ENCODE measurements at places on chromosomes 13 and 19. TPM values are rescaled to one million over a fixed set of nuclear protein-coding genes. Genes with fewer than 3 reads are reported as not detected.

DNA sequence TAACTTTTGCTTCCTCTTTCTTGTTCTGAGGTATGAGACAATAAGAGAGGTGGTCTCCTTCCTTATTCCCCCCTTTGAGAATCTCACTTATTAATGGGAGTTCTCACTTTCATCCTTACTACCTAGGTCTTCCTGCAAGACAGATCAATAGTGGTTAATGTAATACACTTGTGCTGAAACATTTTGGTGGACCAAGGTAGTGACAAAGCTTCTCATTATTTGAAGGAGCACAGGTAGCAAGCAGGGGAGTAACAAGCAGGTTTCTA is 17.9 kb downstream of the ZNF700 start:
- DNase-seq, result no peak

GRCh38 chr19:55113570-55114039 is 3.8 kb downstream of the PPP1R12C start:
- peak; percentile 27 for DNase-seq

The MYO16 gene
- polyA plus RNA-seq, result 0.03 TPM

DNA sequence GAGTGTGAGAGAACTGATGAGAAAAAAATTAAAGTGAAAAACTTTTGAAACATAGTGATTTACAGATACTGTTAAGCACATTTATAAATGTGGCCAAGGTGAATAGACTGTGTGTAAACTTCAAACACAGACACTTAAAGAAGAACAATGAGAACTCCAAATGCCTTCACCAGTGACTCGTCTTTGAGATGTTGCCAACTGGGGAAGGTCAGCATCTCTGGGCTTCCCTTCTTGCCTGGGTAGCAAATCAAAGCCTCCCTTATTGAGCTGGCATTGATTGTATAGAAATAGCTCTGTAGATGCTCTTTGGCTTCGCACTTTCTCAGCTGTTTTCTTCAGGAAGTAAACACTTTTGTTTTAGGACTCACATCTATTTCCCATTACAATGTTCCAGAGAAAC is 177.3 kb upstream of the SGCG start:
- no peak for DNase-seq

- DNase-seq, result no peak
These were observed 4.2 kb downstream of the FNDC3A start for GRCh38 chr13:48979892-48980291.

DNA sequence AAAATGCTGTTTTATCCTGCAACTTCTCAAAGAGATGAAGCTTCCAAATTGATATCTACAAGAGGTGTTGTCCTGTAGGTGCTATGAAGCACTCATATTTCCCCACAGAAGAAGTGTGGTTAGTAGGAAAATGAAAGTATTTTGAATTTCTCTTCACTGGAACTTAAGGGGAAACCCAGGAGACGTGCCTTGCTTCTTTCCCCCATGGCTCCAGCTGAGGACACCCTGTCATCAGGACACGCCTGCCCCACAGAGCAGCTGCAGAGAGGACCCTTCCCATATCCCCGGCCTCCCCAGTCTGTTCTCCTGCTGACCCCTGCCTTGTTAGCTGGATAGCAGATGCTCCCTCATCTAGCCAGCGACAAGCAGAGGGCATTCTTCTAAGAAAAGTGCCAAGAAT is 371.3 kb downstream of the COG6 start:
- DNase-seq, result no peak

DNA sequence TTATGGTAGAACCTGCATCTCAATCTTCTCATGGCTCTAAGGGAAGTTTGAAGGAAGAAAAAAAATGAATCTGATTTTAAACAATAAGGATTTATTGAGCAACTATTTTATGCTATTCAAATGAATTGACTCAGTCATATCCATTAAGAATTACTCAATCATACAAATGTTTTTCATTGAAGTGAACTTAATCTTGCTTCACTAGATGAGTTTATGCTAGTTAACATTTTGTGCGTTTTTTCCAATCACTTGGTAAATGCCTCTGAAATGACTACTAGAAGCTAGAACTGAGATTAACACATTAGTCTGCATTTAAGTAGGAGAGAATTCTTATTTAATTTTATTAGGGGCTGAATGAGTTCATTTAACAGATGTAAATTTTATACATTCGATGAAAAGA is 25.2 kb downstream of the RXFP2 start:
- DNase-seq, result no peak

All from foreskin keratinocyte (primary cell).